ENCODE measurements at places on chromosomes 16 and 17.

DNA sequence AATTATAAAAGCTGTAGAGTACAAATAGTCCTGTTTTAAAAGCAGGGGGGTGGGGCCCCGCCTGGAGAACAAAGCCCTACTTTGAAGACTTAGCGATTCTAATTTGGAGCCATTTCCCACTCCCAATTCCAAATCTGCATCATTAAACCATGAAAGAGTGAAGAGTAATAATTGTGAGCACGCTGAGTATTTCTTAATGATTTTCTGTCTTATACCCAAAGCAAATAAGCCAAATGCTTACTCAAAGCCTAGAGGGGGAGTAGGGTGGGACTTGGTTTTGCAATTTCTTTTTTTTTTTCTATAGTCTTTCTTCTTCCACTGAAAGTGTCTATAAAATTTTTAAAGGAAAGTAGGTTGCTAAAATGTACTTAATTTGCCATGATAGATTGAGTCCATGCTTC, 470.1 kb downstream of the TOX3 start:
- DNase-seq, result no peak

DNA sequence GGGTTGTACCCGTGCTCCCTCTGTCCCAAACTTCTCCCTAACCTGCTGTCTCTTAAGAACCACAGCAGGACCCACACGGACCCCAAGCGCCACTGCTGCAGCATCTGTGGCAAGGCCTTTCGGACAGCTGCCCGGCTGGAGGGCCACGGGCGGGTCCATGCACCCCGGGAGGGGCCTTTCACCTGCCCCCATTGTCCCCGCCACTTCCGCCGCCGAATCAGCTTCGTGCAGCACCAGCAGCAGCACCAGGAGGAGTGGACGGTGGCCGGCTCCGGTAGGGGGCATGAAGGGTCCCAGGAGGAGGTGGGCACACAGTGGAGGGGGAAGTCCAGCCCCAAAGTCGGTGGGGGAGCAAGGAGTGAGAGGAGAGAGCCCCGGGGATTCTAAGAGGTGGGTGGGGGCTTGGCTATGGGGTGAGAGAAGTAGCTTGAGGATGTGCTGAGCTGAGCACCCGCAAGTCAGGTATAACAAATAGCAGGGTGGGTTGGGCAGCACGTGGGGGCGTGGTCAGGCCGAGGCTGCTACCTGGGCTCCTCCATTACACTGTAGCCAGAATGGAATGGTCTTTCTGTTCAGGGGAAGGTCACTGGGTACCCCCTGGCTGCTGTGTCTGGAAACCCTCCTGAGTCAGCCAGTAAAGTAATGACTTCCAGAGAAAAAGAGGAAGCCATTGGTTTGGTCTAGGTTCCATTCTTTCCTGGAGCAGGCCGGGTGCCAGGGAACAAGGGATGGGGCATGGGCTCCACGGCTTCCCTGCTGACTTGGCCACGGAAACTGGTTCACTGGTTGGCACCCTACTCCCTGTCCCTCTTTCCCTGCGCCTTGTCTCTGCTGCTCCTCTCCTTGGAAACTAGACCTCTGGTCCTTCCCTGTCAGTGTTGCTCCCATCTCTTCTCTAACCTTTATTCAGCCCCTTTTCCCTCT, 7.1 kb downstream of the PRSS53 start:
- DNase-seq, result no peak

- peak; percentile 85 for DNase-seq
Measured at GRCh38 chr17:79811011-79811867, 14.4 kb upstream of the CBX8 start.

- DNase-seq, result no peak
Measured at GRCh38 chr16:87631067-87631466, 28.8 kb downstream of the JPH3 start.

- no peak for DNase-seq
Measured at GRCh38 chr16:20744922-20745440, 3.4 kb upstream of the THUMPD1 start.

DNA sequence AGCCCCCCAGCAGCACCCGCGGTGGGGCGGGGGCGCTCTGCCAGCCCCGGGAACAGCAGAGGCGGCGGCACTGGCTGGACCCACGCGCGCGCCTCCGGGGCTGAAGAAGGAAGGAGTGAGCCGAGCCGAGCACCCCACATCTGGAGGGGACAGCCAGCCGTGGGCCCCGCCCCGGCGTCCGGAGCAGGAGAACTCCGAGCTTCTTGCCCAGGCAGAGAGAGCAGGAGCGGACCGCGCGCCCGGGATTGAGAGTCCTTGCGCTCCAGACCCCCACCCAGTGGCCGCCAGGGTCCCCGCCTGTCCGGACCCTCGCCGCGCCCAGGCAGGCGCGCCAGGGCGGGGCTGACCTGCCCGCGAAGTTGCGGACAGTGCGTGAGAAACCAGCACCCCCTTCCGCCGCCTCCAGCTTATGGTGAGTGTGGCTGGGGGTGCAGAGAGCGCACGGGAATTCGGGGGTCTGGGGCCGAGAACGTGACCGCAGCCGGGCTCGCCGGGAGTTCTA, 921.9 kb upstream of the EEF2KMT start:
- DNase-seq, result no peak
